Eye (tissue), 1 donor: ENCODE measurements at places on chromosomes 6 and 20.

DNA sequence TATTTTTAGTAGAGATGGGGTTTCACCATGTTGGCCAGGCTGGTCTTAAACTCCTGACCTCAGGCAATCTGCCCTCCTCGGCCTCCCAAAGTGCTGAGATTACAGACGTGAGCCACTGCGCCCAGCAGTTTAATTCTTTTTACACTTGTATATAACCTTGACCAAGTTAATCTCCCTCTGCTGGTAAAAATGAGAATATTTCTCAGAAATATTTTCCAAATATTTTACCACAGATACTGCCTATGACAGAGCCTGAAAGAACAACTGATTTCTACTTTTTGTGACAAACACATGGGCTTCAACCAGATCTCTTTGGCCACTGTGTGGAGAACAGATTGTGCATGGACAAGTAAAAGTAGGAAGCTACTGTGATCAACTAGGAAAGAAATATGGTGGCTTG, 21.2 kb upstream of the NHSL1 start:
- peak; percentile 54 for DNase-seq

DNA sequence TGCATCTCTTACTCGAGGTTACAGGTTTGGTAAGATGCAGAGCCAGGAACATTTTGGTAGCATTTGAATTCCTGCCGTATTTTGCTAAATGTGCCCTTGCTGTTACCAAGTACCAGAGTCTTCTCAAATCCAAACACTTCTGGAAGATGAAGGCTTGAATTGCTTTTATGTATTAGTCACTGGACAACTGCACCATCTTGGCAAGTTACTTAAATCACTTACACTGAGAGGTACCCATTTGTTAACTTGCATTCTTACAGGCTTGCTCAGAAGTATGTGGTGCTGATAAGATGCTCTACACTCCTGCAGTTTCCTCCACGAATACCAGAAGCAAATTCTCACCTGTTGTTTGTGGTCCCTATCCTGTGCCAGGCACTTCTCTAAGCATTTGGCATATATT, 12.7 kb downstream of the IL22RA2 start:
- no peak for DNase-seq

- DNase-seq, result no peak
Measured at GRCh38 chr6:53461696-53462095, 83.2 kb downstream of the GCLC start.

DNA sequence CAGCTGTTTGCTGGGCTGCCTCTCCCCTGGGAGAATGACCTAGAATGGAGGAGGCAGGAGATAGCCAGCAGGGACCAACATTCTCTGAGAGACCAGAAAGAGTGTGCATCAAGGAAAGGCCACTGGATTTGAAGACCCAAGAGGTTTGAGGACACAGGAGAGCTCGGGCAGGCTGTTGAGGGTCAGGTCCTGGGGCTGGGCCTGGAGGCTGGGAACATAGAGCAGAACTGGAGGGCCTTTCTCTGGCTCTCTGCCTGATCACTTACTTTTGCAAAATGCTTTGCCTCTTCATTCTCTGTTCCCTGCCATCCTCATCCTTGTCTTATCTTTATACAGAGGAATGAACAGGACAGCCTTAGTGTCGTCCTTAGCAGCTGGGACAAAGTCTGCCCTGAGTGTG, 2.5 kb downstream of the IYD start:
- no peak for DNase-seq

DNA sequence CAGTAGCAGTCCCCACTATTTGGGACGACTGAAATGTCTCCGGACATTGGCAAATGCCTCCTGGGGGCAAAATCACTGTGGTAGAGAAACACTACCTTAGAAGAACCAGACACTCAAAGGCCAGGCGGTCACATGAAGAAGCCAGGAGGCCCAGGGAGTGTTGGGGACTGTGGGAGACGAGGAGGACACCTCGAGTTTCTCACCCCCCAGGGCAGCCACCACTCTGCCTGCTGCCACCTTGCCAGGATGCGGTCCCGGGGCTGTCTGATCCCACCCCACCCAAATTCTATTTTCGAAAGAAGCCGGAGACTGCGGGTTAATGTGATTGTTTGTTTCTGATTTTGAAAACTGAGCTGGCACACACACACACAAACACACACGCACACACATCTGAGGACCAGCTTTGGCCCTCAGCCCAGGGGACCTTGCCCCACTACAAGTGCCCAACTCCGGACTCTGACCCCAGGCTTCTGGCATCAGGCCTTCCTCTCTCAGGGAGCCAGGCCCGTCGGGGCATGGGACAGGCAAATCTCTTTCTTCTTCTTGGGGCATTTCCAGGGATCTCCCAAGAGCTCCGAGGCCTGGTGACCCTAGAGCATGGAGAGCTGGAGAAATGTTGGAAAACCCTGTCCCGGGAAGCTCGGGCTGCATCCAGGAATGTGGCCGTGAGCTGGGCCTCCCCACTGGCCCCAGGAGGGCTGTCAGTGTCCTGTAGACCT, 187.5 kb upstream of the PMEPA1 start:
- no peak for DNase-seq

- peak; percentile 91 for DNase-seq
Measured at GRCh38 chr20:1764136-1765033, 106.8 kb upstream of the SIRPG start.

DNA sequence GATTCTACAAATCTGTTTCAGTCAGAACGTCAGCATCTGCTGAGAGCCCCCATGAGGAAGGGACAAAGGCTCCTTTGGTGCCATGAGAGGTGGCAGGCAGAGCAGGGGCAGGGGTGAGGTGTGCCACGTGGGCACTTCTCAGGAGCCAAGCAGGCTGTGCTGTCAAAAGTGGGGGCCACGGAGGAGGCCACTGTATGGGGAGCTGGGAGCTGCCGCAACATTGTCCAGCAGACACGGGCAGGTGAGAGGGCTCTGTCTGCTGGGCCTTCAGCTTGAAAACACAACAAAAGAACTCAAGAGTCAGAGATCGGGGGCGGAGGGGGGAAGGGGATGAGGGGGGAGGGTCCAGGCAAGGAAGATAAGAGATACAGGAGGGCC, 21.6 kb upstream of the FOXP4 start:
- no peak for DNase-seq

- DNase-seq, result no peak
Measured at GRCh38 chr20:9161311-9161710, 92.4 kb downstream of the PLCB4 start.

DNA sequence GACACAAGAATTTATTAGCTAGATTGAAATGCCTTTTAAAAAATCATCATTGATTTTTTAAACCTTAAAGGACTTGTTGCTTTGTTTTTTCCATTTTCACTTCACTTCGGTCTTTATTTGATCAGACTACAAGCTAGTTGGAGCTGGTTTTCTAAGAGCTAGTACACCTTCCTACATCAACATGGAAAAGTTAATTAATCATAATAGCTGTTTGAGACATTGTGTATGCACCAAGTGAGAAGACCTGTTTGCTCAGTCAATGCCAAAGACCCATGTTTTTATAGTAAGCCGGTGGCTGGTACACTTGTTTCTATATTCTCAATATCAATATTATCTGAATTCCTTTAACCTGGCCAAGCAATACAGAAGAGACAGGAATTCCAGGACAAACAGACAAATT, 310.2 kb upstream of the SGK1 start:
- no peak for DNase-seq

DNA sequence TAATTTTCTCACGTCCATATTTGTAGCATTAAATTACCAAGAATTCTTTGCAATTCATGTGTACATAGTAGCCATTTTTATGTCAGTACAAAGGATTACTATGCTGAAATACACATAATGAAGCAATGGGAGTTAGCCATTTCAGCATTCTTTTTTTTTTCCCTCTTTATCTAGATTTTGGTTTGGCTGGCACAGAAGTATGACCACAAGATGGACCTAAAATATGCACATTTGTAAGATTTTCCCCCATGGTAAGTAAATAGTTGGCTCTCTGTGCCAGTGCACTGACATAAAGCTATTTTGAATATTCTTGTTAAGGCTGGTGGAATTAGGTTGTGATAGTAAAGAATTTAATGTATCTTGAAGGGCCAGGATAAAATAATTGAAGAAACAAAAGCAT, 486.1 kb upstream of the BTBD3 start:
- DNase-seq, result no peak

DNA sequence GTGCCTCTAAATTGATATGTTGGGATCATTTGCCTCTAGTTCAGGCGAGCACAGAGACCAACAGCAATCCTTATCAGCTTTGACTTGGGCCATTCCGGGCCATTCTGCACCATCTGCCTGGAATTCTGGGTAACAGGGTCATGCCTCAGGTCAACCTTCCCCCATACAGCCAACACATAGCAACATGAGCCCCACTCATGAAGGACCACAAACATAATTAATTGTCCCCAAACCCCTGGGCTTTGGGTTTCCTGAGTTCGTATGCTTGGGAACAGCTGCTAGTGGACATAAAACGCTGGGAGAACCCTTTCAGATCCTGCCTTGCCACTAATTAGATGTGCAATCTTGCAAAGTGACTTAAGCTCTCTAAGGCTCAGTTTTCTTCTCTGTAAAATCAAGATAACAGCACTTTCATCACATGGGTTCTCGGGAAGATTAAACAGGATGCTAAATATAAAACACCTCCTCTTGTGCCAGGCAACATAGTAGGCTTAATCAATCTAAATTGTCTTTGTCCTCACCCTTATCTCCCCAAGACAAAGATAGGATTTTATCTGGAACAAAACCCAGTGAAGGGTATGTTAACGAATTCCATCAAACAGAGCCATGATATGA, 426.5 kb downstream of the CD83 start:
- DNase-seq, result no peak

- DNase-seq, result no peak
Measured at GRCh38 chr6:101443315-101443714, 49.8 kb downstream of the GRIK2 start.

GRCh38 chr20:52346797-52347196, 155.2 kb upstream of the ZFP64 start:
- no peak for DNase-seq

GRCh38 chr20:19070681-19071445, 141.6 kb upstream of the SLC24A3 start:
- DNase-seq, result no peak

GRCh38 chr6:84424956-84425355, 197.5 kb upstream of the CEP162 start:
- DNase-seq, result peak; percentile 39

DNA sequence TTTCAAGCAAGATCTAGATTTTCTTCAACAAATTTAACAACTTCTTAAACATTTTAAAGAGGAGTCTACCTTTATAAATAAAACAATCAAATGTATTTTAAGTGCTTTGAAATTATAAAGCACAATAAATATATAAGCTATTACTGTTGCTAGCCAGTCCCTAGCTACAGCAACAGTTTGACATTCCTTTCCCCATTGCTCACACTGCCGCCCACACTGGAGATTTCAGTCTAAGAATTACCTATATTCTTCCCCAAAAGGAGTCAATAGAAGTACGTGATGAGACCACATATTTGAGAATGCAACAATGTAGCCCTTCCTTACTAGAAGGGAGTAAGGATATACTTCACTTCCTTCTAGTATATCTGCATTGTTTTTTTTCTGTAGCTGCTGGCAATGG, 65.3 kb upstream of the RNF146 start:
- no peak for DNase-seq

GRCh38 chr6:119865466-119866350, 516.1 kb upstream of the MAN1A1 start:
- DNase-seq, result no peak

GRCh38 chr20:51233345-51233744, 210.4 kb upstream of the KCNG1 start:
- DNase-seq, result no peak

DNA sequence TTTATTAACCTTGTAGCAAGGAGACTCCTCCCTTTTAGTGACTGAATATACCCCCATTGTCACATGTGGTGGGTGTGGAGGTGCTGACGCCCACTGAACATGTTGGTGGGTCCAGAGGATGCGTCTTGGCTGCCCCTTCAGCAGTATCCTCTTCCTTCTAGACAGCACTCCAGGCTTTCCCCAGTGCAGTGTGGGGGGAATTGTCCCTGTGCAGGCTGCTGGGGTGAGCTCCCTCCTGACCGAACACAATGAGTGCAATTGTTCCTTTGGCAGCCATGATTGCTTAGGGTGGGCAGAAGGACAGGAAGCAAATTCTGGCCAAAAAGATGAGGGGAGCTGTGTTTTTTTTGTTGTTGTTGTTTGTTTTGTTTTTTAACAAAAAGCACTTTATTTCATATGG, 209.3 kb upstream of the PDE10A start:
- DNase-seq, result no peak
